ENCODE measurements at places on chromosomes 1 and 21.

DNA sequence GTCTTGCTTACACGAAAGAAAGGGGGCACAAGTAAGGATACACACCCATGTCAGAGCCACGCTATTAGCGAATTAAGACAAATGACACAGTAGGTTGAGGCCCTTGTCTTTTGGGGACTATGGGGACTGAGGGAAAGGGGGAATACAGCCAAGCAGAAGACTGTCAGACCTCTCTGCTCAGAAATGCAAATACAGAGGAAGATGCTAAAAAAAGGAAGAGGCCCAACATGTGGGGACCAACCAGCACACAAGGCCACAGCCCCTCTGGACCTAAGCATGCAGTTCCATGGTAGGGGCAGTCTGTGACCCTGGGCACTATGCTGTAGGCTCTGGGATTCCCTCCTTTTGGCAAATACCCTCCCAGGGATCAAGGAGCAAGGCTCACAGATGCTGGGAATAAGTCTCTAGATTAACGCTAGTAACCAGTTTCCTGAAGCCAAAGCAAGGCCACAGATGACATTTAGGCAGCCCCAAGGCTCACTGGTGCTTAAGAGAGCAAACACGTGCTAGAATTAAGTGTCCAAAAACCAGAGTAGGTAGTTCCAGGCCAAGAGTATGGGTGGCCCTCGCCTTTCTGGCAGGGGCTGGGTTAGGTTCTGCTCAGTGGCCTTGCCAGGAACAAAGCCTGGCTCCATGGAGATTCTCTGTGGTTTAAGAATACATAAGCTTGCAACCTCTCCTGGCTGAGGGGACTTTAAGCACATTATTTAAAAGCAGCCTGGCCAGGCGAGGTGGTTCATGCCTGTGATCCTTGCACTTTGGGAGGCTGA lies 38.2 kb downstream of the RABIF start:
- no peak for DNase-seq

- DNase-seq = peak; percentile 66
These were observed 320.9 kb downstream of the ASTN1 start for GRCh38 chr1:176843352-176844297.

DNA sequence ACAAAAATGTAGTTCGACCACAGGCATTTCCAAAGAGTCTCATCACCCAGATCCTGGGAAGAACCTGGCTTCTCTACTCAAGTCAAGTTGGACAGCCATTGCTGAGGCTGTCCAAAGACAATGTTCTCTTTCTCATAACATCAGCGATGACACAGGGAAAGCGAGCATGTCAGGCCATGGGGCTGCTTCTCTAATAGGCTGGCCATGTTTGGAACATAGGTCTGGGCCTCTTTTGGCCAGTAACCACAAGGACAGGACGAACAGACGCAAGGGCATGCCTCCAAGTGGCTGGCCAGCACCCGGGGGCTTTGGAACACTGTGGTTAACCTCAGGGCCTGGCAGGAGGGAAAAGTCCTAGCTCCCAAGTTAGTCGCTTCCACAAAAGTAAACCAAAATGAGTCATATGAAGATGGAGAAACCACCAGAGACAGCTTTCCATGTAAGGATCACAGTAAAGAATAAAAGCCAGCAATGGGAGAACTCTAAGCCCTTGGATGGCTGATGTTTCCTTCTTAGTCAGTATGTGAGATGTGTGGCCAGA lies 80.6 kb upstream of the SLC44A3 start:
- no peak for DNase-seq

DNA sequence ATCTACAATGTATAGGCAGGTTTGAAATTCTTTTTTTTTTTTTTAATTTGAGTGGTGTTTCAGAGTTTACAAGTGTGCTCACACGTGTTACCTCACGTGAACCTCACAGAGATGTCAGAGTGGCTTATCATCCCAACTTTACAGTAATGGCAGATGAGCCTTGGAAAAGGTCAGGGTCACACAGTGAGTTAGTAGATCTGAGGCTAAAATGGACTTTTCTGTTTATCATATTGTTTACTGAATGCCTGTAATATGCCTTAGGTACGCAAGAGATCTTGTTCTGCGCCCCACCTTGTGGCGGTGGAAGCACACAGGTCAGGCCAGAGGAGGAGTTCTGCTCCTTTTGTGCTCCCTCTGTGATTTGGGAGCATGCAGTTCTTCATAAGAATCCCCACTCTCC lies 80.0 kb downstream of the DYRK1A start:
- DNase-seq = no peak

- DNase-seq = no peak
These were observed 21.4 kb upstream of the CHIT1 start for GRCh38 chr1:203250911-203251310.

DNA sequence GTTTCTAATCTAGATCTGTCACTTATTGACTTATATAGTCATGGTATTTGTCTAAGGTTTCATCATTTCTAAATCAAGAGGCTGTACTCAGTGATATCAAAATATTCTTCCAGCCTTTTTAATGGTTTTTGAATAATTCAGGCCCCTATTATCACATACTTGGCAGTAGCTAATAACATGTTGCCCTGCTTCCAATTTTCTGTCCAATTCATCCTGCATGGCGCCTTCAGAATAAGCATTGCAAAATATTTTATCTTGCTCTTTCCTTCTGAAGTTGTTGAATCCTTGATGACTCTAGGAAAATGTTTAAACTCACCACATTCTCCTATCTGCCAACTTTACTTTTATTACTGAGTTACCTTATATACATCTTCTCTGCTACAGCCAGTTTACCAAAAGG lies 517.2 kb upstream of the B3GALT2 start:
- no peak for DNase-seq

DNA sequence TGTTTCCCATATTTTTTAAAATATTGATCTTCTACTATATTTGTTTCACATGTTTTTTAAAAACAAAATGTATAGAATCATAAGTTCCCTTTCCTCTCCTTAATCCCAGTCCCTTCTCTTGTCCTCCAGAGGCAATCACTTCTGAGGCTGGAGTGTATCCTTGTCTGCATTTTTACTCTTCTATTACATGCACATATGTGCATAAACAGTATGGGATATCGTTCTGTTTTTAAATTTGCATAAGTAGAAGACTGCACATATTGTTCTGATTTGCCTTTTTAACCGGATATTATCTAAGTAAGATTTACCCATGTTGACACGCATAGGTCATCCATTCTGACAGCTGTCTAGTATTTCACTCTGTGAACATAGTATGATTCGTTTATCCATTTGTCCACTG lies 142.0 kb downstream of the TRABD2B start:
- no peak for DNase-seq

DNA sequence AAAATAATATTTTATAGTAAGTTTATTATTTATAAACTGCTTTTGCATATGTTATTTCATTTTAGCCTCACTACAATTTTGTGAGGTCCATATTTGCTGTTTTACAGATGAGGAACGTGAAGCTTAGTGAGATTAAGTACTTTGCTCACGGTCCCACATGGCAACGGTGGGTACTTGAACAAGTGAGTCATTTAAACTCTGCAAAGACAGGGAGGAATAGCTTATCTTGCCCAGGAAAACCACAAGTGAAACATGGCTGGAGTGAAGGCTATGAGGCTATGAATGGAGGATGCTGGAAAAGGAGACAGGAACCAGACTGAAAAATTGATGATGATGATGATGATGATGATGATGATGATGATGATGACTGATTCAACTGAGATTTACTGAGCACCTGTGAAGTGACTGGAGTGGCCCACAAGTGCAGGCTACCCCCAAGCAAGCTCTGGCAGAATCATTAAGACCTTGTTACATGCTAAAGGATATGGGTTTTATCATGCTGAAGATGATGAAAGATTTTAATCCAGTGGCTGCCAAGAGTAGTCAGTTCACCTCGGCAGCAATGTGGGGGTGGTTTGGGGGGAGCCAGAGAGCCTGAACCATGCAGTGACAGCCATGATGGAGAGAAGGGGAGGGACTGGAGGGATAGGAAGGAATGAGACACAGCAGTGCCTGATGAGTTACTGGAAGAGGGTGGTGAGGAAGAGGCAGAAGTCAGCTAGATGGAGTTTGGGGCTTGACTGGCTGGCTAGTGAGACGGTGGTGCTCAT lies 1.4 kb upstream of the ABCA4 start:
- DNase-seq = no peak

GRCh38 chr1:113742515-113742914 lies 16.8 kb downstream of the PHTF1 start:
- no peak for DNase-seq

DNA sequence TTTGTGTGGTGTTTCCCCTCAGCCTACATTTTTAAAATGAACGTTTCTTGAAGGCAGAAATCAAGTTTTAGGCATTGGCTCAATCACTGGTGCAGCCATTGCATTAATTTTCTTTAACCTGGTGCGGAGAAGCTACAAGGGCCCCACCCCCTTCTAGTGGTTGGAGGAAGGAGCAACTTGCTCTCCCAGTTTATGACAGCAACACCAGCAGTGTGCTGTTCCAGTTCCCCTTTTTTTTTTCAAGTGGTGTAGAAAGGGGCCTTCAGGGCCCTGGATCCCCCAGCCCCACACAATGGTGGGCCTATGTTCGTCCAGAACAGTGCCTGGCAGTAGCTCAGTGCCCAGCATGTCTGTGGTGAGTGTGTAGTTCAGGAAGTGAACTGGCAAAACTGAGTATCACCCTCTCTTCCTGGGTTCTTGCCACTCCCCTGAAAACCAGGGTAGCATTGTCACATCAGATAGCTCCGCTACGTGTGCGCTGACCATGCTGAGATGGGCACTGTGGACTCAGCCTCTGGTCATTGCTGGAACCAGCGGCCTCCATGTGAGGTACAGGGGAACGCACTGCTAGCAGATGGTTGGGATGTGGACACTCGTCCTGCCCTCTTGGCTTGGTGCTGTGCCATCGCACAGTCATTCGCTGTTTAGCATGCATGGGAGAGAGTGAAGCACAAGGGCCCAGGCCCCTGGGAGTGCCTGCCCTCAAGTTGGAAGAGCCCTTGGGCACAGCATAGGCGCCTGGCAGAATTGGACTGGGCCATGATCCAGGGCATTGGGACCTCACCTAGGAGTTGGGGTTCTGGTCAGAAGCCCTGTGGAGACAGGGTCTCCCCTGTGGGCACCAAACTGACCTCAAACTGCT lies 7.2 kb downstream of the ARF1 start:
- DNase-seq = no peak

- no peak for DNase-seq
These were observed 138.8 kb downstream of the ROR1 start for GRCh38 chr1:63912643-63913042.

DNA sequence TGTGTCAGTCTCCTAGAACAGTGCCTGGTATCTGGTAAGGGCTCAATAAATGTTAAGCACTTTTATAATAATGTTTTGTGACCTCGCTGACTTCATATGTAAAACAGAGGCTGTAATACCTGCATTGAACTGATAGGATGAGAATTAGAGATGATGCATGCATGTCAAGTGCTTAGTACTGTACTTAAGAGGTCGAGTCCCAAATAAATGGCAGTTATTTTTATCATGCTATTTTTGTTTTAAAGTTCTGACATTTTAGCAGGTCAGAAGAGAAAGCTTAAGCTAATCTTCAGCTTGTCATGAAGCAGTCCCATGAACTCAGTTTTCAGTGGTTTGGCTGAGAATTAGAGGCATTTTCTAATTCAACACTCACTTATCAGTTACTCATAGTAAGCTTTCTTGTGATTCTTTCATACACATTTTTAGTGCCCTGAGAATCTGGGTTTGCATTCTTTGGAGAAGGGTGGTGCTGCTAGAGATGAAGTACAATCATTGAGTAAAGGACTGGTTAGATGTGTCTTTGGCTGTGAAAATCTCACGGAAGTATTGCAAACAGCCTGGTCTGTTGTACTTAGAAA lies 75.7 kb upstream of the RAVER2 start:
- DNase-seq = no peak

DNA sequence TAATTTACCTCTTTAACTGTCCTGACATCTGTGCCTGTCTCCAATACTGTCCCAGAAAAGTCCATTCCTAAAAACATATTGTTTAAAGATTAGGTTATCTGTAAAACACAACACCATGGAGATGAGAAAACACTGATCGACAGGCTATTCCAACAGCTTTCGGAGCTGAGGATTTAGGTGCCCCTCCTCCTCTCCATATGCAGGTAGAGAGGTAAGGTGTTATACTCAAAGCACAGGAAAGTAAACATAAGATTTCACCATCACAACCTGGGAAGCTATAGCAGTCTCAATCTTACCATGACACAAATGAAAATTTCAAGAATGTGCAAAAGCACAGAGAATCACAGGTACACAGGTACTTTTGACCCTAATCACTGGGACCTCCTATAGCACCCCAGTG lies 60.9 kb upstream of the RASAL2 start:
- no peak for DNase-seq

DNA sequence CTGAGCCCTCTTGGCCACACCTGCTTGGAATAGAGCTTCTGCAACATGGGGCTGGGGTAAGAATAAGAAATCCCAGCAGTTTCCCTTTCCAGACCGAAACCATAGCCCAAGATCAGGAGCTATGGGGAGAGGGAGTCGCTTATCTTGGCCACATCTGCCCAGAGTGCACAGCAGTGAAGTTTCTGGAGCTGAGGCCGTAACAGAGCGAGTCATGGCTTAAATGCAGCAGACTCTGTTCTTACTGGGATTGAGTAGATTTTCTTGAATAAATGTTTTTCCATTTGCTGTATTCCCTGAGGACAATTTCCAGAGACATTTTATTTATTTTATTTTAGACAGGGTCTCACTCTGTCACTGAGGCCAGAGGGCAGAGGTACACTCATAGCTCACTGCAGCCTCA lies 33.5 kb downstream of the CFAP57 start:
- no peak for DNase-seq

DNA sequence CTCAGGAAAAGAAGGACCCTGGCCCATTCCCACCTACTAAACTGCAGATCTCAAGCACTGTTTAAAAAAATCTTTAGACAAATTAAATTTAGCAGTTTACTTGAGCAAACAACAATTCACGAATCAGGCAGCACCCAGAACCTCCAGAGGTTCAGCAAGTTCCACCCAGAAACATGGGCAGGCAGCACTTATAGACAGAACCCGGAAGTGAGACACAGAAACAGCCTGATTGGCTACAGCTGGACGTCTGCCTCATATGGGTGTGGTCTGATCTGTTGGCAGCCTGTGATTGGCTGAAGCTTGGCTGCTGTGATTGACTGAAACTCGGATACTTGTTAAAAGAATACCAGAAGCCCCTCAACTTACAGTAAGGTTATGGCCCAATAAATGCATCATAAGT lies 34.7 kb upstream of the COL6A2 start:
- DNase-seq = no peak

DNA sequence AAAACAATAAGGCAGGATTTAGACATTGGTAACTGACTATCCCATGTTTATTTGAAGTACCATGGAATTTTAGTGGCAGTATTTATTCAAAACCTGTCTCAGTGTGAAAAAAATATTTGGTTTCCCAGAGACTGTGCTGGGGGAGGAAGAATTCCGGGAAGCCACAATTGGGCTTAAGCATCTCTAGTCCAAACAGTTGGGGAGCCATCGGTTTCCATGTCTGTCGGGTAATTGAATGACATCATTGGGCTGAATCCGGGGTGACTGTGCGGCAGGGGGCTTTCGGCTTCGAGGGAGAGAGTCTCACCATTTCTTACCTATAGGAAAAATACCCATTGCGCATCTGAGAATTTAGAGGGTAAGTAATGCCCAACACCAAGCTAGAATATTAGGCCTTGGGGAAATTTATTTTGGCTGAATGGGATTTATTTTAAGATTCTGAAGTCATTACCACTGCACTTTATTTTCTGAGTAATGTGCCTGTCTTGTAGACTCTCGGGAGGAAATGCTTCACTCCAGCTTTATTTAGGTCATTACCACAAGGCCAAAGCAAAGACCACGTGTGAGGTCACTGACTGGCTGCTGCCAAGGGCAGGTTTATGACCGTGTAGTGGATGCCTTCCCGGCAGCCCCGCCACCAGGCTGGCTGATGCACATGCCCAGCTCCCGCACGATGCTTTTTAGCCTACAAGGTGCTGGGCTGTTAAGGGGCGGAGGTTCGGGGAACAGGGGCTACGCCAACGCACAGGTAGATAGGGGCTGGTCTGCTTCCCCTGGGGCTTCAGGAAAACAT lies 23.1 kb upstream of the UMODL1 start:
- DNase-seq = no peak

Data from hindlimb muscle (tissue), 1 donor.